ENCODE measurements at places on chromosomes 12 and 14.

DNA sequence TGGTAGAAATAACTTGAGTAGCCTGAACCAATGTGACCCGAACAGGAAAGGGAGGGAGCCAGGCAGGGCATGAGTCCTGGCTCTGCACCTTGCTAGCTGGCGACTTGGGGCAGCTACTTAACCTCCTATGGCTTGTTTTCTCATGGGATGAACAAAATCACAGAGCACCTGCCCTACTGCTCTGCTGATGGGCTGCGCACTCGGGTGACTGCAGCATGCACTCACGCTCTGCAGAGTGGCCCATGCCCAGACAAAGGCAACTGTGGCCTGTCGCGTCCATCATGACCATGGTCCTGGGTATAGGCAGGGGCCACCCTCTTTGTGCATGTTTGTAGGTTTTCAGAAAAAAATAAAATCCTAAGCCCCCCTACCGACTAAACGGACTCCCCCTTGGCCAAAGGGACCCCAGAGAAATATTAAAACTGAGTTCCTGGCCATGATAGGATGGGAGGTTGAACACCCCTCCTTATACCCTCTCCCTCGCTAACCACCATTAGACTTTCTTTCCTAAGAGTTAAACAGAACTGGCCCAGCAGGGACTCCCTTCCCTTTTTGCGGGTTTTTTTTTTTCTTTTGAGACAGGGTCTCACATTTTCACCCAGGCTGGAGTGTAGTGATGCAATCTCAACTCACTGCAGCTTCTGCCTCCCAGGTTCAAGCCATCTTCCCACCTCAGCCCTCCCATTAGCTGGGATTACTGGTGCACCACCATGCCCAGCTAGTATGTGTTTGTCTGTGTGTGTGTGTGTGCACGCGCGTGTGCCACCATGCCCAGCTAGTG, 32.5 kb downstream of the VWF start:
- no peak for DNase-seq

GRCh38 chr12:70149013-70149412, 94.2 kb upstream of the CNOT2 start:
- no peak for DNase-seq

DNA sequence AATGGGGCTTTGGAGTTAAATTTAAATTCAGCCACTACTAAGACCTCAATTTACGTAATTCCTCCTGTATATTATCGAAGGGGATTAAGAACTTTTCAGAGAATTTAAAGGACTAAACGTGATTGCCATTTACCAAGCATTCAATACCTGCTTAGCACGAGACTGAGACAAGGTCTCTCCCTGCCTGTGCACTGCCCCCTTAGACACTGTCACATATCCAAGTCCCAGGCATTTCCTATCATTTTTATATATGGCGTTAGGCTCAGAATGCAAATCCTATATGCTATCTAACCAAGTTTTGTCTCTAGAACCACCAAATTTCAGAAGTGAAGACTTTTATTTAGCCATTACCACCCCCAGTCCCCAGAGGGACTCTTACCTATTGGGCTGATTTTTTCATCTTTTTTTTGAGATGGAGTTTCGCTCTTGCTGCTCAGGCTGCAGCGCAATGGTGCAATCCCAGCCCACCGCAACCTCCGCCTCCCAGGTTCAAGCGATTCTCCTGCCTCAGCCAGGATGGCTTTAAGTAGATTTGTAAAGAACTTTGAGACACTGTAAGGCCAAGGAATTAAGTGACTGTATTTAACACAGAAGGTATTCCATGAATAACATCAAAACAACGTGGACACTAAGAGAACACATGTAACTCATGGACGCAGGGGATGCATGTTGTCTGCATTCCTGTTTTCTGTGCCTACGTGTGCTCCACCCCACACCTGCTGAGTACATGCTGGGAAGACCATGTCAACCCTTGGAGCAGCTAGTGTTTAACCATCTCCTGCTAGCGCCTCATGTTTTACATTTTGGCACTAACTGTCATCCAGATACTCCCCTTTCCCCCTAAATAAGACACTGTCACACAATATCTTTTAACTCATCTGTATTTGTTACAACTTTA, 6.4 kb downstream of the HSP90AA1 start:
- no peak for DNase-seq

DNA sequence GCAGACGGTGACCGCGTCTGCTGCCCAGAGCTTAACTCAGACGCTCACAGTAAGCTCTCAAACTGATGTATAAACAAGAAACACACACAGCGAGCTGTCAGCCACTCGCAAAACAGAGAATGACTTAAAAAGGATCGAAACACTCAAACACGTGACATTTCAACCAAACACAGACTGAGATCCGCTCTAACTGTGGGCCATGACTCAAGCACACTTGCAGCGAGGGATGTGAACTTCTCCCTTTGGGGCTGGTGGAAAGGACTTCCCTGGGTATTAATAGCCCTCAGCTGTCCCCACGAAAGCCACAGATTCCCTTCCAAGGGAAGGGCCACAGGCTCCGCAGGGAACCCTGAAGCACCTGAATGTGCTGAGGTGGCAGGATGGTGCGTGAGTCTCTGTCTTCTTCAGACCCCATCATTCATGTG, 29.1 kb downstream of the CCDC88C start:
- DNase-seq, result no peak

DNA sequence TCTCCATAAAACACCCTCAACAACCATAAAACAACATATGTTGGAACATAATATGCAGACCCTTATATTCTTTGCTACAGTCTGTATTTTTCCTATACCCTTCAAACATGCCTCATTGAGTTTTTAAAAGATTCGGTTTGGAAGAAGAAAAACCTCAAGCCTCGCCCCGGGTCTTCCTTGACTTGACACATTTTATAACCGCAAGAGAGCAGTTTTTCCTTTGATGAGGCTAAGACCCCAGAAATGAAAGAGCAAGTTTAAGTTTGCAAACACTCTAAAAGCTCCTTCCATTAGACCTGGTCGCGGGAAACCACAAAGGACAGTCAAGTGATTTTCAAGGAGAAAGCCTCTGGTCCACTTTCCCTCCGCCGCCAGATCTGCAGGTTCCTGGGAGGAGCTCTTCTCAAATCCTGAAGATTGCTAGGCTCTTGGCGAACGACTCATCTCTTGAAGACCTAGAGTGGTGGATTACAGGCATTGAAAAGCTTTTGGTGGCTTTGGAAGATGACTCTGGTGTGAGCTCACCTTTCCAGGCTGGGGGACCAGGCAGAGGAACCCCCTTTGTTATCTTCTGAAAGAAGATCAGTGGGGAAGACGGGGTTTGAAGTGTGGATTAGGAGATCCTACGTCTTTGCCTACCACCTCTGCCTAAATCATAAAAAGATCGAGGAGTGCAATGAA, at the start of gene ASCL4:
Gene ASCL4, plus strand, starts transcription at position 356 of the 681 bp plus-strand sequence. CDS start 515 bp downstream, outside the sequence.
- DNase-seq, result peak; percentile 18

DNA sequence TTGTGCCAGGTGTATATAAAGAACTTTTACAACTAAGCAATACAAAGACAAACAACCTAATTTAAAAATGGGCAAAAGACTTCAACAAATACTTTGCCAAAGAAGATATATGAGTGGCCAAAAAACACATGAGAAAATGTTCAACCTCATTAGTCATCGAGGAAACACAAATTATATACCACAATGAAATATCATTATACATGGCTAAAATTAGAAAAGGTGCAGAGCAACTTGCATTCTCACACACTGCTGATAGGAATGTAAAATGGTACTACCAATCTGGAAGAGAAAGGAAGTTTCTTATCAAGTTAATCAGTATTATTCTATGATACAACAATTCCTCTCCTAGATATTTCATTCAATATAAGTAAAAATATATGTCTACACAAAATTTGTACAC, 131.6 kb upstream of the FRMD6 start:
- no peak for DNase-seq

DNA sequence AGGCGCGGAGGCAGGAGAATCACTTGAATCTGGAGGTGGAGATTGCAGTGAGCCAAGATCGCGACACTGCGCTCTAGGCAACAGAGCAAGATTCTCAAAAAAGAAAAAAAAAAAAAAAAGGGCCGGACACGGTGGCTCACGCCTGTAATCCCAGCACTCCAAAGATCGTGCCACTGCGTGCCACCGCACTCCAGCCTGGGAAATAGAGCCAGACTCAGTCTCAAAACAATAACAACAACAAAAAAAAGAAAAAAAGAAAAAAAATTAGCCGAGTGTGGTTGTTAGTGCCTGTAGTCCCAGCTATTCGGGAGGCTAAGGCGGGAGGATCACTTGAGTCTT, 470 bp upstream of the RPL6 start:
- no peak for DNase-seq

DNA sequence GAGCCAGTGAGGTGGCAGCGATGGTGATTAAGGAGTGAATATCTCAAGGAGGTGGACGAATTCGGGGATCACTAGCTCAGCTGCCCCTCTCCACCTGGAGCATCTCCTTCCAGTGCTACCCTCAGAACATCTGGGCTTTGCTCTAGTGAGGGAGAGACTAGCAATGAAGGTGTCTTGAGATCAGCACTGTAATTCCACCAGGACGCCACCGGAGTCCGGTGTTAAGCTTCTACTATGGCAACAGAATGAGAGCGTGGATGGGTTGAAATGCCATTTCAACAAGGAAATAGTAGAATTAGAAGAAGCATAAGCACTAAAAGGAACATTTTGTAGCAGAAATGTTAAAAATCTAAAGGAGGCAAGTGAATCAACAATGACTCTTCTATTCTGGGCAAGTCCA, 61.1 kb downstream of the NTF3 start:
- DNase-seq, result no peak

GRCh38 chr12:47707355-47707754, 1.5 kb upstream of the RPAP3 start:
- no peak for DNase-seq

DNA sequence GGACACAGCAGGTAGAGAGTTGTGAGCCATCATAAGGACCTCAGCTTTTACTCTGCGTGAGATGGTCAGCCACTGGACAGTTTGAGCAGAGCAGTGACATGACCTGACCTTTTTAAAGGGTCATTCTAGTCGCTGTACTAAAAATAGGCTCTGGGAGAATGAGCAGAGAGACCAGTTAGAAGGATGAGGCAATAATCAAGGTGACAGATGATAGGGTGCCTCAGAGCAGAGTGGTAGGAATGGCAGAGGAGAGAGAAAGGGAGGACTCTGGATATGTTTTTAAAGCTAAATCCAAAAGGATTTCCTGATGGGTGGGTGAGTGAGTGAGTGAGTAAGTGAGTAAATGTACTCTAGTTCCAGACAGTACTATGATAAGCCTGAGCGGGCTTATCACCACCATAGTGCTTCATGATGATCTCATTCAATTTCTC, 83.6 kb upstream of the ARHGAP5 start:
- DNase-seq, result no peak

DNA sequence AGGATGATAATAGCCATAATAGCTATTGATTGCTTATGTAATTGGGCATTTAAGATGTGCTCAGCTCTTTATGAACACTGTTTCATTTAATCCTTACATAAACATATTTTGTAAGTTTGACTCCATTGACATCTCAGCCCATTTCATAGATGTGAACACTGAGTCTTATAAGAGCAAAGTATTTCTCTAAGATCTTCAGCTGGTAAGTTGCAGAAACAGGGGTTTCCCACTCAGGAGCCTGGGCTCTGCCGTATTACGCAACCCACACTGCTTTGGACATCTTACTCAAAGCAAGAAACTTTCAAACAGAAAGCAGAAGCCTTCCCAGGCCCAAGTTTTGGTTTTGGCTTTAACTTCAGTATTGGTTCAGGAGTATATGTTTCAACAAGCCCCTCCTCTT, 705.1 kb downstream of the MED13L start:
- DNase-seq, result no peak

DNA sequence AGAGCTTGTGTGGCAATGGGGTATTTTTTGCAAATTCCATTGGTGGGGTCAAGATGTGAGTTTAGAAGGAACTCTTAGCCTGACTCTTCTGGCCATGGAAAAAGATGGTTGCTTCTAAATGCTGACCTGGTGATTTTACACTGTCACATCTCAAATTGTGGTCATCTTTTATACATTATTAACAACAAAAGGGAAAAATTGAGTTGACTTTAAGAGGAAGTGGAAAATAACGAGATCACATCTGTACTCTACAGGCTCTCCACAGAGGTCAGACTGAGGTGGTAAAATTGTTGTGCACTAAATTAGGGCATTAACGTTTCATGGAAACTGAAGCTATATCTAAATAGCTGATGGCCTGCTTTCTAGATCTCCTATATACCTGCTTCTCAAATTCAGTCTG, 44.7 kb downstream of the PTPN11 start:
- DNase-seq, result no peak

DNA sequence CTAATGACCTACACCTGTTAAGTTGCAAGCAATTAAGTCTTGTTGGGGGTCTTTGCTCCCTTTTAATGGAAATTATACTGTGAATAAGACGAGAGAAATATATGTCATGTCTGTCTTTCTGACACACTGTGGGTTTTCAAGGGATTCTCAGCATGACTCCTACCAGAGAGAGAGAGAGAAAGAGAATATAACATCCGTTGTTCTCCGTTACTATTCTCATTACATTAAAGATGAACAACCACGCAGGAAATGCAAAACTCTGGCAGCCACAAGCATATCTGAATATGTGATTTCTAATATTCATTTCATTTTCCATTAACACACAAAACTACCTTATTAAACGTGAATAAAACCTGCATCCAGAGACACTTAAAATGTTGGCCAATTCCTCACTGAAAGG, 67.3 kb upstream of the EGLN3 start:
- DNase-seq, result no peak

GRCh38 chr14:37587131-37587803, 7.8 kb downstream of the FOXA1 start:
- no peak for DNase-seq

GRCh38 chr12:86710109-86710508, 453.9 kb upstream of the MGAT4C start:
- DNase-seq, result no peak

- DNase-seq, result no peak
These were observed 63.4 kb upstream of the SLCO1C1 start for GRCh38 chr12:20631711-20632110.

- no peak for DNase-seq
These were observed 222.0 kb downstream of the PPM1H start for GRCh38 chr12:62712681-62713573.

GRCh38 chr14:36365766-36366165, 45.3 kb upstream of the MBIP start:
- peak; percentile 38 for DNase-seq

DNA sequence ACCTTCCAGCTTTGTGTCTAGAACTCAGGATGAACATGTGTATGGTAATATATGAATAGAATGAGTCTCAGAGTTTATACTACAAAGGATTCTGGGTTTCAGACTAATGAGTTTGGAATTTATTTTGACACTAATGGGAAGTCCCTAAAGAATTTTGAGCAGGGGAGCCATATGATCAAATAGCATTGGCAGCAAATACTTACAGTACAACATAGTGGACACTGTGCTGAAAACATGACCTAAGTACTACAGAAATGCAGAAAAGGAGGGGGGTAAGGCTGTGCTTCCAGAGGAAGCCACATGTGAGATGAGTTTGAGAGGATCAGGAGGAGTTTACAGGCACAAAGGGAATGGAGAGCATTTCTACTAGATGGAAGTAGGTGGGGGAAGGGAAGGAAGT, 225.8 kb downstream of the C12orf42 start:
- no peak for DNase-seq

All from NCI-H2227 treated with DMSO at 0.1 percent for 48 hours (cell line).